Mesenteric fat pad (tissue), 1 donor: ENCODE measurements at places on chromosomes 5 and 9. TPM values are rescaled to one million over a fixed set of nuclear protein-coding genes. Genes with fewer than 3 reads are reported as not detected.

GRCh38 chr9:94085062-94085639, 887 bp downstream of the PTPDC1 start:
- DNase-seq, result no peak

The PDLIM4 gene
- total RNA-seq, result 23.1 TPM

The IL6ST gene
- 433 TPM for total RNA-seq

GRCh38 chr5:124906339-124907097, 160.1 kb upstream of the ZNF608 start:
- no peak for DNase-seq

DNA sequence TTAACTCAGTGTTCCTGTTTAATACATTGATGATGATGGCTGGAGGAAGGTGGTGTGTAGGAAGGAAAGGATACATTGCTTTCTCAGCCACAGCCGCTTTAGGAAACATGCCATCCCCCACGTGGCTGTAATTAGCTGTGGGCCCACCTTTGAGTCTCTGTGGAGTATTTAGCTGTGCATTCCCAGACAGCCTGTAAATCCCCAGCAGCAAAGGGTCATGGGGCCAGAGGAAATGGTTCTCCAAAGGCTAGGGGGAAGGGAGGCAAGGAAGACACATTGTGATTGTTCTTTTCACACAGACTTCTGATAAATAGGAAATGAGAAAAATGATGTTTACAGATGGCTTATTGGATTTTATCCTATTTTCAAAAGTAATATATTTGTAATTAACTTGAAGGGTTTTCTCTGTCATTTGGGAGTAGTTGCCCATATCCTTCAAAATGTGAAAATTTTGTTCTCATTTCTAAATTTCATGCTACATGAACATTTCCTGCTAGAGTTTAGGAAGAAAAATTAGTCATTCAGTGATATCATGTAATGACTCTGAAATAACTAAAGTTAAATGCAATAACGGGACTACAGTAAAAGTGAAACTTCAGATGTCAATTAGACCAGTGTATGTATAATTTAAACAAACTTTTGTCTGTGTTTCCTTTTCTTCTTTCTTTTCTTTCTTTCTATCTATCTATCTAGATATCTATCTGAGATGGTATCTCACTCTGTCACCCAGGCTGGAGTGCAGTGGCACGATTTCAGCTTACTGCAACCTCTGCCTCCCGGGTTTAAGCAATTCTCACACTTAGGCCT, 24.3 kb upstream of the F2R start:
- no peak for DNase-seq

DNA sequence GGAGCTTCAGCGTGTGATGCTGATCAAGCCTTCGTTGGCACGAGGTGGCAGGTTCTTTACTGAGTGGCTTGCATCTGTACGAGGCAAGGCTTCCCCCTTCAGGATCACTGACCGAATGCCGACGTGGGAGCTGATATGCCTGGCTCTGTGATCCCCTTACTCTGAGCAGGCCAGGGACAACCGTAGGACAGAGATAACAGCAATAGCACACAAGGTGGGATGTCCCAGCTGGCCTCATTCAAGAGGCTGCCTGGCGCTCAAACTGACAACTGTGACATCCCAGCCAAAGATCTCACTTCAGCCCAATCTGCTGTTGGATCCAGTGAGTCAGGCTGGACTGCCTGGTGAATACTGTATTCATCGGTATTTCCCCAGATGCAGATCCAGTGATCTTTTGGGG, 199.4 kb upstream of the PANK3 start:
- no peak for DNase-seq

GRCh38 chr5:9339206-9339818, 206.6 kb downstream of the SEMA5A start:
- no peak for DNase-seq

DNA sequence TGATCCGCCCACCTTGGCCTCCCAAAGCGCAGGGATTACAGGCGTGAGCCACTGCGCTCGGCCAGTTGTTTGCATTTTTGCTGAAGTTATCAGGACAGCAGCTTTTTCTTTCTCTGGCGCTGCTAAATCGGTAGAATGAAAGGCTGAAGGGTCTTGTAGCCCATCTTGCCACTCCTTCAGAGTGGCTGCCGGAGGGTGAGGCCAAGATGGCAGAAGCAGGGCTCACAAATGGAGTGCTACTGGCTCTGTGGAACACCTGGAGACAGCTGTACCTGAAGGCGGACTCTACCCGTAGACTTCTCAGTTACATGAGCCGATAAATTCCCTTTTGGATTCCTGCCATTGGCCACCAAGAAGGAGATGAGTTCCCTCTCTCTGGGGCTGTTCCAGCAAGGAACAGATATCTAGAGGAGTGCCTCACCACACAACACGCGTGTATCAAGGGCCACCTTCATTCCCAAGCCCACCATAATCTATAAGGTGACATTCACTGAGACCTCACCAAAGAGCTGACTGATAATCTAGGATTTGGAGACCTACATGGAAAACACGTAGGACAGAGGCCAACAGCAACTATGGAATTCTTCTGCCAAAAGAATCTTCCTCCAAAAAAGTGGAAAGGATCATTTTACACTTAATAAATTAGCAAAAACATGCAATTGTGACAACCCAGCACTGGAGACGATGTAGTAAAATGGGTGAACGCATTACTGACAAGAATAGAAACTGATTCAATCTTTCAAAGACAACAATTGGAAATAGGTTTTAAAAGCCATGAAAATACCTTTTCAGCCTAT, 21.8 kb downstream of the STK10 start:
- no peak for DNase-seq
